ENCODE measurements at places on chromosomes 3 and 15. TPM values are rescaled to one million over a fixed set of nuclear protein-coding genes. Genes with fewer than 3 reads are reported as not detected.

LRRC49 gene
- 7.8 TPM for total RNA-seq

CLDN11 gene
- 3.0 TPM for total RNA-seq

DNA sequence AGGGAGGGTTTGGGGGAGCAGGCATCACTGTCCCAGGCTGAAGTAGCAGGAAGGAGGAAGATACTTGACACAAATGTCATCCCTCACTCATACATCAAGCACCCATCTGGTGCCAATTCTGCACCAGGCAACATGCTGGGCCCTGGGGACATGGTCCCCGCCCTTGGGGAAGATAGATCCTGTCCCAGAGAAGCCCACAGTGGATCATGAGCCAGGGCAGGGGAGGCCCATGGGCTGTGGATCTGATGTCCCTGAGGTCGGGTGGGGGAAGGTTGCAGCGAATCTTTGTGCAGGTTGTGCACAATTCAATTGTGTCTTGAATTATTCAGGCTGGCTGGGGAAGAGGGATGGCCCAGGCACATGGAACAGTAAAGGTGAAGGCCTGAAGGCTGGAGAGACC, 6.4 kb upstream of the CCDC33 start:
- H3K27me3 ChIP-seq: peaks cover 44% of the 10 kb centered on the region
- H3K27ac ChIP-seq: no peak overlapping the region
- no peak overlapping the region for H3K4me3 ChIP-seq
- no peak for DNase-seq

- no peaks in the 10 kb centered on the region for H3K4me1 ChIP-seq
- no peak overlapping the region for H3K4me3 ChIP-seq
- no peaks in the 10 kb centered on the region for H3K36me3 ChIP-seq
- no peak overlapping the region for H3K27ac ChIP-seq
These were observed 298.0 kb upstream of the RBMS3 start for GRCh38 chr3:28982906-28983305.

COL8A1 gene
- total RNA-seq: 42.8 TPM

EEFSEC gene
- 7.2 TPM for total RNA-seq

GRCh38 chr3:71989165-71989564, 204.2 kb upstream of the PROK2 start:
- peaks cover 30% of the 10 kb centered on the region for H3K4me1 ChIP-seq
- H3K4me3 ChIP-seq: no peak overlapping the region
- H3K27me3 ChIP-seq: no peaks in the 10 kb centered on the region
- DNase-seq: peak; percentile 72

DCUN1D1 gene
- total RNA-seq: 56.9 TPM

GDPGP1 gene
- total RNA-seq: 5.7 TPM

DNA sequence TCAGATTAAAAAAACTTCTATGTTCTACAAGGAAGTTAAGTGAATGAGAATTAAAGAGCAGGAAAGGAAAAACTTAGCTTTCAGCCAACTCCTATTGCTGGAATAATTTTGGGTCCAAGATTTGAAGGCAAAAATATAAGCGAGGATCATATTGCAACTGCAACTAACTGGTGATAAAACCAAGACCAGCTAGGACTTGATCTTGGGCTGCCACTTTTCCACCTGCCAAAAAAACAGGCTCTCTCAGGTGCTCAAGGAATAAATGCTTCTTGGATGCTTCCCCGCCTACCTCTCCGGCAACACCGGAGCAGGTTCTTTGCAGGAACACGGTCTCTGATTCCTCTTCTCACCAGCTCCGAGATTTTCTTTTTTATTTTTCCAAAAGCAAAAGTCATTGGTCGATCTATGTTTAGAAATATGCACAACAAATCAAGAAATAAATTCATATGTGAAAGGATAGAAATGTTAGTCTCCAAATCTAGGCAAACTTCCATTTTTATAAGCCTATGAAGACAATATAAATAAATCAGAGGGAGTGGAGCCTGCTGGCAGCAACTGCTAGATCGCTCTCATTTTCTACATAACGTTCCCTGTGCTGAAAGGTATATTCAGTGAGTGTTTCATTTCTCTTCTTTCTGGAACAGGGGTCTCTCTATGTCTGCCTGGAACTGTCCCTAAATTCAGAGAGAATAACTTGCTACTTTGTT, 241.9 kb downstream of the NTRK3 start:
- no peaks in the 10 kb centered on the region for H3K27me3 ChIP-seq
- no peak overlapping the region for H3K4me3 ChIP-seq
- H3K36me3 ChIP-seq: no peaks in the 10 kb centered on the region
- no peak overlapping the region for H3K27ac ChIP-seq

TXNRD3 gene
- 7.2 TPM for total RNA-seq

DNA sequence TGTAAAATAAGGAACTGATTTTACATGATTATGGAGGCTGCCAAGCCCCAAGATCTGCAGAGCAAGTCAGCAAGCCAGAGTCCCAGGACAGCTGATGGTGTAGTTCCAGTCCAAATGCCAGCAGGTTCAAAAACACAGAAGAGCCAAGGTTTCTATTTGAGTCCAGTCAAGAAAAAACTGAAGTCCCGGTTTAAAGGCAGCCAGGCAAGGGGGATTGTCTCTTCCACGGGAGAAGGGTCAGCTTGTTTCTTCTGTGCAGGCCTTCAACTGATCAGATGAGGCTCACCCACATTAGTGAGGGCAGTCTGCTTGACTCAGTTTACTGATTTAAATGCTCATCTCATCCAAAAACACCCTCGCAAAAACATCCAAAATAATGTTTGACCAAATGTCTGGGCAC, 246.2 kb downstream of the PLCL2 start:
- H3K4me1 ChIP-seq: peaks cover 4% of the 10 kb centered on the region
- no peak overlapping the region for H3K27ac ChIP-seq
- H3K36me3 ChIP-seq: no peaks in the 10 kb centered on the region

GRCh38 chr3:185715091-185715490, 109.8 kb downstream of the IGF2BP2 start:
- peak overlapping the region; percentile 37 for H3K4me3 ChIP-seq
- H3K36me3 ChIP-seq: peaks cover 14% of the 10 kb centered on the region
- DNase-seq: peak; percentile 35
- H3K27me3 ChIP-seq: no peaks in the 10 kb centered on the region

TMEM158 gene
- total RNA-seq: 43.2 TPM

DNA sequence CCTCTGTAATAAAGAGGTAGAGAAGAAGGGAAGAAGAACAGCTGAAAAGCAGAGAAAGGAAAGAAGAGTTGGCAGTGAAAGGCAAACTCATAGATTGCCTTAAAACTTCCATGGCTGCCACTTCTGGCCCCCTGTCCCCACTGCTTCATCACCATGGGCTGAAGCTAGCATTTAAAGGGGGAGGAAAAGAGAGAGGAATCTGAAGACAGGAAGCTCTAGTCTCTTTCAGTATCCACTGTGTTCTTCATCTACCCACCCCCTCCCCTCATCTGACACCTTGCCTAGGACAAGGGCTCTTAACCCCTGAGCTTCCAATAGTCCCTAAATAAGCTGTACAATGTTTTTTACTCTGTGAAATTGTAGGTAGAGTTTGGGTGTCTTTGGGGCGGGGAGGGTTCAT, 60.6 kb downstream of the ALCAM start:
- no peak overlapping the region for H3K4me3 ChIP-seq
- H3K27ac ChIP-seq: peak overlapping the region; percentile 6
- peaks cover 12% of the 10 kb centered on the region for H3K36me3 ChIP-seq

CASR gene
- not detected for total RNA-seq

DNA sequence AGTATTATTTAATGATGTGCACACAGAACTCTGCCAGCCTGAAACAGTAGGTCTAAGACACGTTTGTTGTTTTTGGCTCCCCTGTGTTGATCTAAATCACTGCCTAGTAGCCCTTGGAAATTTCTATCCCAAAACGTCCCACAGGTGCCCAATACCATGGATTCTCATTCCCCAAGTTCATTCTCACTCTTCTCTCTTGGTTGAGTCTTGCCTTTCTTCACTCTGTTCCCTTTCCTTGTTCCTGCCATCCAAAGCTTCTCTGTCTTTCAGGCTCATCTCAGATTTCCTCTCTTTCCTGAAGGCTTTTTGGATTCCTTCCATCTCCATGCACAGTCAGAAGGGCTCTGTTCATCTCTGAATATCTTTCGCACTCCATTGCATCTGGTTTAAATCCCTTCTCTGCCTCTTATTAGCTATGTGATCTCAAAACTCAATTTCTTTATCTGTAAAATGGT, 54.2 kb downstream of the PPARG start:
- no peak for DNase-seq
- H3K4me3 ChIP-seq: no peak overlapping the region
- peaks cover 12% of the 10 kb centered on the region for H3K4me1 ChIP-seq
- H3K27ac ChIP-seq: no peak overlapping the region
- peaks cover 6% of the 10 kb centered on the region for H3K27me3 ChIP-seq
- H3K36me3 ChIP-seq: no peaks in the 10 kb centered on the region

DNA sequence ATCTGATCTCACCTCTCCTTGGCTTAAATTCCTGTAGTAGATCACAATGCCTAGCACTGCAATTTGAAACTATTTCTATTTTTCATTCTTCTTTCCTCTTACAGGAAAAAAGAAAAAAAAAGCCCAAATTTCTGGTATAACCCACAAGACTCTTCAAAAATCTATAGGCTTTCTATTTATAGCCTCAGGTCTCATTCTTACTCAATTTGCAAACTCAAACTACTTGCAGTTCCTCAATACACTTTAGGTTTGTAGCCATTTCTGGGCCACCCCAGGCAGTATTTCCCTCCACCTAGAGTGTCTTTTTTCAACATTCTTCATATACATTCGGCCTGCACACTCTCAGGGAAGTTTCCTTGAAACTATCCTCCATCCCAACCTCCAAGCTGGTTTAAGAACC, 169.0 kb downstream of the TBC1D5 start:
- no peak overlapping the region for H3K27ac ChIP-seq
- no peaks in the 10 kb centered on the region for H3K36me3 ChIP-seq
- H3K4me3 ChIP-seq: no peak overlapping the region
- no peaks in the 10 kb centered on the region for H3K27me3 ChIP-seq
- DNase-seq: no peak

DNA sequence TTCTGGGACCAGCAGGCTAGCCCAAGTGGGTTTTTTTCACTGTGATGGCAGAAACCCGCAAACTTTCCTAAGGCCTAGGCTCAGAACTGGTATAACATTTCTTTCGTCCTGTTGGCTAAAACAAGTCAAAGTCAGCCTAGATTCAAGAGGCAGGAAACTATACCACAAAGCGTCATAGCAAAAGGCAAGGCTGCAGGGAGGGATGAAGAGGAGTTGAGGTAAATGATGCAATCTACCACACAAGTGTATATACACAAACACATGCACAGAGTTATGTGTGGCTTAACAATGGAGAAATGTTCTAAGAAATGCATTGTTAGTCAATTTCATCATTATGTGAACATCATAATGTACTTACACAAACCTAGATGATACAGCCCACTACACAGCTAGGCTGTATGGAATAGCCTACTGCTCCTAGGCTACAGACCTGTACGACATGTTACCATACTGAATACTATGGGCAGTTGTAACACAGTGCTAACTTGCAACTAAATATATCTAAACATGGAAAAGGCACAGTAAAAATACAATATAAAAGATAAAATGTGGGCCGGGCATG, 225.6 kb downstream of the TBL1XR1 start:
- no peak for DNase-seq
- H3K36me3 ChIP-seq: no peaks in the 10 kb centered on the region
- H3K27me3 ChIP-seq: no peaks in the 10 kb centered on the region
- no peak overlapping the region for H3K4me3 ChIP-seq

- peaks cover 9% of the 10 kb centered on the region for H3K27me3 ChIP-seq
- H3K4me3 ChIP-seq: no peak overlapping the region
- peaks cover 3% of the 10 kb centered on the region for H3K36me3 ChIP-seq
- peak; percentile 13 for DNase-seq
These were observed 1.5 kb upstream of the CA12 start for GRCh38 chr15:63382966-63383710.

GRCh38 chr3:109213321-109213720, 76.8 kb downstream of the C3orf85 start:
- no peak overlapping the region for H3K27ac ChIP-seq
- H3K27me3 ChIP-seq: no peaks in the 10 kb centered on the region
- no peak for DNase-seq
- no peak overlapping the region for H3K4me3 ChIP-seq
- H3K36me3 ChIP-seq: no peaks in the 10 kb centered on the region

GRCh38 chr3:43882976-43883680, 192.4 kb downstream of the ABHD5 start:
- H3K36me3 ChIP-seq: no peaks in the 10 kb centered on the region
- no peak overlapping the region for H3K4me3 ChIP-seq
- DNase-seq: no peak
- H3K27ac ChIP-seq: no peak overlapping the region

- no peak overlapping the region for H3K4me3 ChIP-seq
- H3K27ac ChIP-seq: no peak overlapping the region
- peaks cover 6% of the 10 kb centered on the region for H3K4me1 ChIP-seq
- no peaks in the 10 kb centered on the region for H3K36me3 ChIP-seq
- no peak for DNase-seq
These were observed 72.9 kb downstream of the CD200 start for GRCh38 chr3:112405845-112406244.

SCAANT1 gene
- not detected for total RNA-seq

CLDN16 gene
- not detected for total RNA-seq

DNA sequence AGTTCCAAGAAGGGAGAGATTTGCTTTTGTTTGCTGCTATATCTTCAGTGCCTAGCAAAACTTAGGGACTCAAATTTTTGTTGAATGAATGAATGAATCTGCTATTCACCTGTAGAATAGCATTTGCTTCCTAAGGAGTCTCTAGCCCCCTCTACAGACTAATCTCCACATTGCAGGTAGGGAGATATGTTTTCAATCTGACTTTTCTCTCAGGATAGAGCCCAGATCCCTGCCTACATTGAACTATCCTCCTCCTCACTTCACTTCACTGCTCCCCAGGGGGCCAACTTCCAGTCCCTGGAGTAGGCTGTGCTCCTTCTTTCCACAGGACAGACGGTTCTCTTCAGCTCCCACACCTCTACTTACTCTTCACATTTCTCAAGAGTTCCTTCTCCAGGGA, 81.9 kb upstream of the PTX3 start:
- peaks cover 30% of the 10 kb centered on the region for H3K36me3 ChIP-seq
- H3K4me3 ChIP-seq: no peak overlapping the region
- H3K27me3 ChIP-seq: no peaks in the 10 kb centered on the region
- no peak overlapping the region for H3K27ac ChIP-seq
- H3K4me1 ChIP-seq: peaks cover 55% of the 10 kb centered on the region
- DNase-seq: peak; percentile 27

RFX7 gene
- 17.0 TPM for total RNA-seq

KBTBD13 gene
- total RNA-seq: not detected

SYNPR gene
- not detected for total RNA-seq

- H3K27me3 ChIP-seq: no peaks in the 10 kb centered on the region
- peaks cover 28% of the 10 kb centered on the region for H3K36me3 ChIP-seq
- H3K4me3 ChIP-seq: peak overlapping the region; percentile 64
- peak; percentile 84 for DNase-seq
These were observed 16.8 kb downstream of the ATG7 start for GRCh38 chr3:11288786-11289637.

ALG1L2 gene
- not detected for total RNA-seq

- DNase-seq: no peak
- H3K4me3 ChIP-seq: peak overlapping the region; percentile 33
- peak overlapping the region; percentile 76 for H3K27ac ChIP-seq
- no peaks in the 10 kb centered on the region for H3K27me3 ChIP-seq
- peaks cover 64% of the 10 kb centered on the region for H3K4me1 ChIP-seq
These were observed 5.5 kb downstream of the PLD1 start for GRCh38 chr3:171804618-171805389.

GRCh38 chr3:151423091-151423490, 37.8 kb downstream of the IGSF10 start:
- no peaks in the 10 kb centered on the region for H3K36me3 ChIP-seq
- no peak overlapping the region for H3K4me3 ChIP-seq
- no peak overlapping the region for H3K27ac ChIP-seq
- no peaks in the 10 kb centered on the region for H3K27me3 ChIP-seq
- H3K4me1 ChIP-seq: peaks cover 19% of the 10 kb centered on the region
- DNase-seq: no peak

GRCh38 chr3:134392336-134392983, 18.2 kb upstream of the AMOTL2 start:
- H3K4me3 ChIP-seq: no peak overlapping the region
- no peak for DNase-seq
- H3K27me3 ChIP-seq: peaks cover 22% of the 10 kb centered on the region
- no peak overlapping the region for H3K27ac ChIP-seq
- H3K36me3 ChIP-seq: peaks cover 10% of the 10 kb centered on the region
- H3K4me1 ChIP-seq: no peaks in the 10 kb centered on the region
